ENCODE measurements at places on chromosomes 1 and 21.

GRCh38 chr1:79633456-79633855 is 626.9 kb upstream of the ADGRL4 start:
- no peak for DNase-seq

DNA sequence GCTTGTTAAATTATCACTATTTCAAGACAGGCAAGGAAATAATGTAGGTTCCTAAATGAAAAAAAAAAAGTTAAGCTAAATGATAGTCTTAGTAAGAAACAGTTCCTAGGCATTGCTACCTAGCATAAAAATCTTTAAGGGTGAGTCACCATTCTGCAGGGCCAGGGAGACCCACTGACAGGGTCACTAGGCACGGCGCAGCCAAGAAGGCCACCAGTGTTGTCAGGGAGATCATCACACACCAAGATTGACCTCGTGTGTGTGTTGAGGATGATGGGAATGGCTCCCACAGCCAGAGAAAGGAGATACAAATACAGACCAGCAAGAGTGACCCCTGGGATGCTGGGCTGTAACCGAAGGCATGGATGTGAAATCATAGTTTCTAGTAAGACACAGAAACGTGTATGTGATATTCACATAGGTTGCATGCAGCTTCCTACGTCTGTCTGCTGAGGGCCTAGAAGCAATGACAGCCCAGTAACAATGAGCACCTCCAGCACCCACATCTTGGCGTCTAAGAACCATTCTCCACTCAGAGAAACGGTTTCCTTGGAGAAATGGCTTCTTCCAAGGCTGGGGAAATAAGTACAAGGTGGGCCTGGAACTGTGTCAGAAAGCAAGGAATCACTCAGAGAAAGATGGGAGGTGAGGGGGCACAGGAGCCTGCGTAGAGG is 29.1 kb downstream of the RIPK4 start:
- DNase-seq = no peak

DNA sequence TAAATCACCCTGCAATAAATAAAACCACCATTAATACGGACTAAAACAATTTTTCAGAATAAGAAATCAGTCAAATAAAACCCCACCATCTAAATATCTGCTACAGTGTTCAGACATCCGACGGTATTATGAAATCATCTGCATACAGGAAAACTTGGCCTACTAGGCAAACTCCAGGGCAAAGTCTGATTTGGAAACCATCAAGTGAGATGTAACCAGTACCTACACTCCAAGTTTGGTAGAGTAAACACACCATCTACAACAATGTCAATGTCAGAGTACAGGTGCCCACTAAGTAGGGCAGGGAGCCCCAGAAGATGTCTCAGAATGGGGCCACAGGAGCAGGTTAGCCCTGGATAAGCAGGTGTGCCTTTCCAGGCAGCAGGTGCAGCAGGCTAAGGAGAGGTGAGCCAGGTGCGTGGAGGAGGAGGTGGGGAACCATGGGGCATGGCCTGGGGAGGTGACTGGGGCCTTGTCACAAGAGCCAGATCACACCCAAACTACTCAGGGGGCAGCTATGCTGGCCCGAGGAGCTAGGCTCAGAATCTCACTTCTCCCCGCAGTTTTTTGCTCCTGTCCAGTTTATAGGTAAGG is 59.6 kb downstream of the CAPZB start:
- DNase-seq = no peak

- no peak for DNase-seq
These were observed 60.7 kb downstream of the FOXD2 start for GRCh38 chr1:47498551-47498950.

GRCh38 chr1:22117851-22118250 is 25.0 kb downstream of the WNT4 start:
- peak; percentile 40 for DNase-seq

DNA sequence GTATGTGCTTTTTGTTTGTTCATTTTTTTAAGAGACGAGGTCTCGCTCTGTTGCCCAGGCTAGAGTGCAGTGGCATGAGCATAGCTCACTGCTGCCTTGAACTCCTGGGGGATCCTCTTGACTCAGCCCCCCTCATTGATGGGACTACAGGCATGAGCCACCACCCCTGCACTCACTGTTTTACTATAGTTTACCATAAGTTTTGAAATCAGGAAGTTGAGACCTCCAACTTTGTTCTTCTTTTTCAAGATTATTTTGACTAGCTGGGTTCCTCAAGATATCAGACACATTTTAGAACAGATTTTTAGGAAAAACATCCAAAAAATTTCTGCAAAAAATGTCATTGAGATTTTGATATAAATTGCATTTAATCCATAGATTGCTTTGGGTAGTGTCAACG is 120.4 kb upstream of the FGGY start:
- DNase-seq = no peak

GRCh38 chr1:222452031-222452430 is 95.9 kb downstream of the HHIPL2 start:
- DNase-seq = no peak

GRCh38 chr1:186009039-186009737 is 275.0 kb downstream of the HMCN1 start:
- no peak for DNase-seq

- DNase-seq = no peak
These were observed 8.7 kb upstream of the LRRC71 start for GRCh38 chr1:156911577-156912298.

DNA sequence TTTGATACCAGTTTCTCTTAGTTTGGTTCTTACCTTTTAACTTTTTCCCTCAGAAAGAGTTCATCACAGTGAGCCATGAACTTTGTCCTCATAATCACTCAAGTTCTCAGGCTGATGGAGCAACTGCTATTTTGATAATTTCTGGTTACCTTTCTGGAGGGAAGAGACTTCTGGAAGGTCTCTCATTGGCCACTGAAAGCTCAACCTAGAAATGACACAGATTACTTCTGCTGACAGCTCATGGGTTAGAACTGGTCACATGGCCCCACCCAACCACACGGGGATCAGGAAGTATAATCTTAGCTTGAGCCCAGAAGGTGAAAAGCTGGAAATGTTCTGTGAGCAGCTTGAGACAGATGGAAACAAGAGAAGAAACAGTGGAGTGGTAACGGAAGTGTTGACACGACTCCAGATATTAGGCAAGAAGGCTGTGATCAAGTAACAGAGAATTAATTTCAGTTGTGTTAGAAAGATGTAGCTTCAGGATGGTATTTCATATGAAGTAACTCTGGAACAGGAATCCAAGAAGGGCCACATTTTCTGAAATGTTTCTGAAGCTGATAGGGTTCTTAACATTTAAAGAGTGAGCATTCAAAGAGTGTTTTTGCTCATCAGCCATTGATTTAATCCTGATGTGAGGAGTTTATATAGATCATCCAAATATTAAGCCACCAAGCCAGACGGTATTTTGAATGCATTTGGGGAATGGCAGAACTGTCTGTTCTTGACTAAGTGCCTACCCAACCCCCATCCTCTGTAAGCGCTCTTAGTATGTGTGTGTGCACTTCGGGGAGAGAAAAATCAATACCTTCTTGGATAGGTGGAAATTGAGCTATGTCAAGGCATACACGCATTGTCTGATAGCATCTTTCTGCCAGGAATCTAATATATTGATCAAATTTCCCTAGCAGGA is 21.9 kb upstream of the XPR1 start:
- no peak for DNase-seq

GRCh38 chr1:235018161-235018560 is 110.5 kb downstream of the TOMM20 start:
- no peak for DNase-seq

DNA sequence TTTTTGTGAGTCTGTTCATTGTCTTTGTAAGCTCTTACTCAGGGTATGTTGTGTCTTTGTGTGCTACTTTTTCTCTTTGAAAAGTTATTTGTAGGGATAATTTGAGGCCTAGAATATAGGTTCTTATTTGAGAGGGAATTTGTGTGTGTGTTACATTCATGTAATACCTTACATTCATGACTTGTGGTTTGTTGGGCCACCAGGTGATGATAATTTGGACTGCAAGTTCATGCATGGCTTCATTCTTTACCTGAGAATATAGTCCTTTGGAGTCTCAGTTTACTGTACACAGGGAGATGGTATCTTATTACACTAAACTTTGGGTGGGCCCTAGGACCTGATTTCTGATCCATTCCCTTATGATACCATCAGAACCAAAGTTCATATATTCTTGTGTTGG is 51.8 kb upstream of the FASLG start:
- peak; percentile 4 for DNase-seq

- peak; percentile 13 for DNase-seq
These were observed 54.3 kb downstream of the NBPF6 start for GRCh38 chr1:108504447-108504846.

GRCh38 chr21:42837421-42838211 is 41.7 kb downstream of the WDR4 start:
- no peak for DNase-seq

GRCh38 chr1:224539971-224540370 is 76.1 kb upstream of the CNIH3 start:
- no peak for DNase-seq

DNA sequence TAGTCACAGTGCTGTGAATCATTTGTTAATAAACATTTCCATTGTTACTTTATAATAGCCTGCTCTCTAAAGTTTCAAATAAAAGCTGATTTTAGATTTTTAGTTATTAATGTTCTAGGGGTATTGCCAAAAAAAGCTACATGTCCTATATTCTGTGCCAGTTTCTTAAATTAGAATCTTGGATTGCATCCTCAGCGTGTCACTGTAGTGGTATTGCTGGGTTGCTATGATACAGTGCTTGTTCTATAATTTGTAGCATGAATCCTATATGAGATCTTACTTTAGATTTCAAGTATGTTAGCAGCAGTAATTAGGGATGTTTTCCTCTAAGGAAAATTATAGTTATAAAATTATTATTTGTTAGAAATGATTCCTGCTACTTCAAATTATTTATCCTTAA is 16.4 kb downstream of the PPP2R5A start:
- no peak for DNase-seq

GRCh38 chr1:6577831-6578525 is 1.8 kb upstream of the ZBTB48 start:
- DNase-seq = no peak

GRCh38 chr1:145878724-145879123 is 6.9 kb downstream of the ANKRD35 start:
- DNase-seq = no peak

DNA sequence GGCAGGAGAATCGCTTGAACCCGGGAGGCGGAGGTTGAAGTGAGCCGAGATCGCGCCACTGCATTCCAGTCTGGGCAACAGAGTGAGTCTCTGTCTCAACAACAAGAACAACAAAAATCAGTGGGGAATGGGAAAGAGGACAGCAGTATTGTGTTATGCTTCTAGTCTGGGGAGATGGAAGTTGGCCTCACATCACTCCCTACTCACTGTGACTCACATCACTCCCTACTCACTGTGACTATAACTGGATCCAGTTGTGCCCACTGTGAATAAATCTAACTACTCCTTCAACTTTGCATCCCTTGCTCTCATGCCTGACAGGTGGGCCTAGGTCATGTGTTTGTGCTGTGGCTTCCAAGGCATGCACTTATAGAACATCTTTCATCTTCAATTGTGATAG is 285.4 kb upstream of the USP24 start:
- no peak for DNase-seq

GRCh38 chr1:12095452-12096263 is 32.6 kb downstream of the TNFRSF8 start:
- no peak for DNase-seq

- peak; percentile 50 for DNase-seq
These were observed 1.6 kb downstream of the TENT5C start for GRCh38 chr1:117607471-117607870.

DNA sequence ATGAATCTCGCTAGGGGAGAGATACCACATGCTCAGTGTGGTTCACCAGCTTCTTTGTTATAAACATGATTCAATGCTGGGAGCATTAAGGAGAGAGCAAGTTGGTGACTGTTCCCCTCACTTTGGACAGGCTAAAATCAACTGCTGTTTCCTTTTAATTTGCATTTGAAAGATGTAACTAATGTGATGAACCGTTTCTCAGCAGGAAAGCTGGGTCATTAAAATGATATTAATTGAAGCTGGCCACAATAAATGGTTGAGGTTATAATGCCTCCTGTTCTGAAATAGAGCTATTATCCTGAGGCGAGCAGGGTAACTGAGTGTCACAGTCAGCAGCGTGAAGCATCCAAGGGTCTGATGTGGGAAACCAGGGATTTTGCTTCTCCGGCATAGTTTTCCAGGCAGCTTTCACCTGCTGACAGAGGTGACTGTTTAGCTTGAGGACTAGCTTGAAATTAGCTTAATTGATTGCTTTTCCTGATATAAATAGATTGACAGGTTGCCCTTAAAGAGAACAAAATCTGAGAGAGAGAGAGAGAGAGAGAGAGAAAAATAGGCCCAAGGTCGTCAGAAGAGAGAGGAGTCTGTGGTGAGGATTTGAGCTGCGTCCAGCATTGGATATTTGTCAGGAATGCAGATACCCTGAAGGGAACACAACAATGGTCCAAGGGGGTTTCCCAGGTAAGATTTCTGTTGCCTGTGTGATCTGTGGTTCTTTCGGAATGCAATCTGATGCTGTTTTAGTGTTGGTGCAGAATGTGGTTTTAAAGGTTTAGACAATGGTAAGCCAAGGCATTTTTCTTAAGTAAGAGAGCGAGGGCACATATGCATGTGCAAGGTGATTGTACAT is 209.7 kb downstream of the PATJ start:
- no peak for DNase-seq

GRCh38 chr1:114108751-114109255 is 44.9 kb downstream of the SYT6 start:
- peak; percentile 80 for DNase-seq

DNA sequence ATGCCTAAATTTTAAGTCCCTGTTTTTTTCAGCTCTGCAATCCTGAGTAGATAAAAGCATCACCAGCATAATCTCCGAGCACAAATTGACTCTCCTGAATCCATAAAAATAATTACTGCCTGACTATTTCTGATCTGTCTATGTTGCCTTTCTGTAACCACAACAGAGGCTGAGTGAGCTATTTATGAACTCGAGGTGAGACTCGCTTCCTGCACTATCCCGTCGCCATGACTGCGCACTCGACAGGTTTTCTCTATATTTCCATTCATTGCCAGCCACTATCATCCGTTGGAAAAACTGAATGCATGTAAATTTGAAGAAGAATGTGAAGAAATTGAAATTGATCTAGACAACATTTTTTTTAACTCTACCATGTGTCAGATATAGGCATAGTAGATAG is 897.2 kb downstream of the ADGRL2 start:
- no peak for DNase-seq
